ENCODE measurements at places on chromosomes 3 and 15. TPM values are rescaled to one million over a fixed set of nuclear protein-coding genes. Genes with fewer than 3 reads are reported as not detected.

Gene KNL1
- total RNA-seq, result 13.0 TPM

Gene ELL3
- total RNA-seq, result 0.24 TPM

Gene IQCF5
- 18.3 TPM for total RNA-seq

Gene CYB561D2
- total RNA-seq, result 15.4 TPM

Gene MME
- total RNA-seq, result 962 TPM

Gene KLF15
- total RNA-seq, result 1.7 TPM

Gene SLC2A2
- total RNA-seq, result 0.72 TPM

Gene HAPLN3
- total RNA-seq, result 19.7 TPM

Gene SHISA5
- total RNA-seq, result 59.2 TPM

Gene ZKSCAN7
- 6.7 TPM for total RNA-seq

Gene SNX33
- total RNA-seq, result 11.8 TPM

Gene C2CD4A
- 0.72 TPM for total RNA-seq

Gene FAM81A
- total RNA-seq, result 4.3 TPM

Gene SUSD5
- total RNA-seq, result 6.0 TPM

- peak; percentile 17 for DNase-seq
These were observed 985 bp downstream of the TRPC1 start for GRCh38 chr3:142724682-142725356.

GRCh38 chr3:29901097-29901496 is 620.2 kb downstream of the RBMS3 start:
- no peak for DNase-seq

GRCh38 chr15:77599899-77600298 is 32.8 kb downstream of the LINGO1 start:
- peak; percentile 76 for DNase-seq

- no peak for DNase-seq
These were observed 26.4 kb upstream of the HERC1 start for GRCh38 chr15:63860155-63860554.

DNA sequence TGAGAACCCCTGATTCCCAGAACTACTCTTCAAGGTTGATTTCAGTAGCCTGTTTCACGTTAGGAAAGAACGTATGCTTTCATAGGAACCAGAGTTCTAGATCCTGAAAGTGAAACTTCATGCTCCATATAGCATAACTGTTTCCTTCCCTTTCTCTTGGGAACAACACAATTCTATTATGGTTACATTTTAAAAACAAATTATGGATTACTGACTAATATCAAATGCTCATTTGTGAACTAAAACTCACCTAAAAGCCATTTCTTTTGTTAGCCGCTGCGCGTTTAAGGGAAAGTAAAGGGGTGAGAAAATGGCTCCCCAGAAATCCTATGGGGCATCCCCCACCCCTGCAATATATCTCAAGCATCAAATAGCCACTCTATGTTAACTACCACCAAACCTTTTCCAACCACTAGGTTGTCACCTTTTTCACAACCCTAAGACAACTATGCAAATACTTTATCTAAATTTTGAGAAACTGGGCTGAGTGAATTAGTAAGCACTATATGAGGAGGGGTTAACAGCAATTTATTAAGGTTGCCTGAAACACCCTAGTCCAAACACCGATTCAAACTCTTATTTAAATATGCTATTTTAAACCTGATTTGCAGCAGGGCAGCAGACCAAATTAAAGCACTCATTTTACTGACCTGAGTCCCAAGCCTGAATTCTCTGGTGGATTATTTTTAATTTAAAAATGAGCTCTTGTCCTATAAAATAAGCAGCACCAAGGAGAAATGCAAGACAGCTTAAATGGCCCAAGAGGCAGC is 2.4 kb downstream of the SIAH2 start:
- no peak for DNase-seq

GRCh38 chr3:129628169-129628522 is 21.7 kb upstream of the PLXND1 start:
- no peak for DNase-seq

DNA sequence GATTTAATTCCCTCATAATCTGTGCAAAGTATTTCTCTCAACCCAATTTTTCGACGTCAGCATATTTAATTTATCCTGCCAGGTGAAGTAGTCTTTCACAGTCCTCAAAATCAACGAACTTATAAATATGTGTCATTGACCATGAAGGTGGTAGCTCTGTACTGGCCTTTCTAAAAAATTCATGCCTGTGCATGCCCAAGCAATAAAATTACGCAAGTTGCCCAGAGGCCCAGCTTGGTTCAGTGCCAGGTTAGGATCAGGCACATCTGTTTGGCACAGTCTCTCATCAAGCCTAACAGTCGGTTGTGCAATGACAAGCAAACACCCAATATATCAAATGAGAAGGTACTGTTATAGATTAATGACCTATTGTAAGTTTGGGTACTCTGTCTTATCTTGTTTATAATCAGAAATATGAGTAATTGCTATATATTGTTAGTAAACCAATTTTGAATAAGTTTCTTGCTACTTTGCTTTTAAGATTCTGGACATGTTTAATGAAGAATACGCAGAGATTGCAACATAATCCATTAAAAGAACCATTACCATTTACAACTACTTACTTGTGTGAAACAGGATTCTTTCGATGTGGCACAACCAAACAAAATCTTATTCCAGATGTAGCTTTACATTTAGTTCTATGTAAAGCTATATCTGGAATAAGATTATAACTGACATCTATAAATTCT is 159.0 kb upstream of the IL12A start:
- peak; percentile 57 for DNase-seq

GRCh38 chr3:178022599-178022998 is 513.6 kb upstream of the KCNMB2 start:
- no peak for DNase-seq

- DNase-seq, result no peak
These were observed 150.0 kb downstream of the DIPK2A start for GRCh38 chr3:144121661-144122060.

- DNase-seq, result no peak
These were observed 284.8 kb downstream of the FEZF2 start for GRCh38 chr3:62088472-62089104.

GRCh38 chr3:52240059-52240885 is 1.3 kb upstream of the TWF2 start:
- DNase-seq, result peak; percentile 61

- no peak for DNase-seq
These were observed 302.0 kb downstream of the WDR72 start for GRCh38 chr15:53457479-53457878.

- DNase-seq, result peak; percentile 37
These were observed 28.4 kb upstream of the PIK3CB start for GRCh38 chr3:138862924-138863775.

DNA sequence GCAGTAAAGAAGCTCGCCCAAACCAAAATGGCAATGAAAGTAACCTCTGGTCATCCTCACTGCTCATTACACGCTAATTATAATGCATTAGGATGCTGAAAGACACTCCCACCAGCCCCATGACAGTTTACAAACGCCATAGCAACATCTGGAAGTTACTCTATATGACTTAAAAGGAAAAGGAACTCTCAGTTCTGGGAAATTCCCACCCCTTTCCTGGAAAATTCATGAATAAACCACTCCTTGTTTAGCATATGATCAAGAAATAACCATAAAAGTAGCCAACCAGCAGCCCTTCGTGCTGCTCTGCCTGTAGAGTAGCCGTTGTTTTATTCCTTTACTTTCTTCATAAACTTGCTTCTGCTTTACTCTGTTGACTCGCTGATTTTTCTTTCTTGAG is 164.6 kb downstream of the SMAD6 start:
- DNase-seq, result no peak

- no peak for DNase-seq
These were observed 245.2 kb downstream of the EFHB start for GRCh38 chr3:19688767-19689166.

GRCh38 chr15:68565726-68566125 is 13.1 kb upstream of the CORO2B start:
- DNase-seq, result no peak

DNA sequence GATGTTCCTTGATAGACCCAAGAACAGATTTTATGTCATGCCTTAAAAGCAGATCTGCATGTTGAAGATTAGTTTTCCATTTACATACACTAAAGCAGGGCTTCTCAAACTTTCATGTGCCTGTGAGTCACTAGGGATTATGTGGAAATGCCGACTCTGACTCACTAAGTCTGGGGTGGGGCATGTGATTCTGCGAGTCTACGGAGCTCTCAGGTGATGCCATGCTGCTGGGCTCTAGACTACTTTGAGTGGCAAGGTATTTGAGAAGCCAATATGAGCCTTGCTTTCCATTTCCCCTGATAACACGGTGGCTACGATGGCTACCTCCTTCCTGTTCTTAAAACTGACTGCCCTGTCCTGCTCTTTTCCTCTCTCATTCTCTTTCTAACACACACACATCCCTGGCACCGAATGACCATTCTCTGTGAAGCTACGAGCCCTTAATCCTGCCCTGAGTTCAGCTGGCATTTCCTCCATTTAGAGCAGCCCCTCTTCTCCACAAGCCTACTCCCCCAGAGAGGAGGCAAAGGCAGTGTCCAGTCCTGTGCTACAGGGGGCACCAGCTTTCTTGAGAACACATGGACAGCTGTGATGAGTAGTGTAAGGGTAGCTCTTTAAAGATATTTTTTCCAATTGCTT is 39.7 kb upstream of the PYGO1 start:
- peak; percentile 93 for DNase-seq

DNA sequence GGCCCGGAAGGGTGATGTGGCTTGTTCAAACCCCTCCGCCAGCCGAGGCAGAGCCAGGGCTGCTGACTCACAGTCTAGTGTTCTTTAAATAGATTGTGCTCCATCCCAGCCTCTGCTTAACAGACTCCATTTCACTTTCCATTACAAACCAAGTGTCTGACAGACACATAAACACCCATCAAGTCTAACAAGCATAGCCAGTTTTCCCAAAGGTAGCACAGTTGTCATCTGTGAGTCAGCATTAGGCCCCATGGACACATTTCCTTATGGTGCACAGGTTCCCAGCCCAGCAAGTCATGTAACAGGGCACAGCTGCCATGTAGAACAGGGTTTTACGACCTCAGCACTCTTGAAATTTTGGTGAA is 109.9 kb upstream of the RAP2B start:
- DNase-seq, result peak; percentile 71

- no peak for DNase-seq
These were observed 13.5 kb downstream of the CMTM7 start for GRCh38 chr3:32405155-32405554.

DNA sequence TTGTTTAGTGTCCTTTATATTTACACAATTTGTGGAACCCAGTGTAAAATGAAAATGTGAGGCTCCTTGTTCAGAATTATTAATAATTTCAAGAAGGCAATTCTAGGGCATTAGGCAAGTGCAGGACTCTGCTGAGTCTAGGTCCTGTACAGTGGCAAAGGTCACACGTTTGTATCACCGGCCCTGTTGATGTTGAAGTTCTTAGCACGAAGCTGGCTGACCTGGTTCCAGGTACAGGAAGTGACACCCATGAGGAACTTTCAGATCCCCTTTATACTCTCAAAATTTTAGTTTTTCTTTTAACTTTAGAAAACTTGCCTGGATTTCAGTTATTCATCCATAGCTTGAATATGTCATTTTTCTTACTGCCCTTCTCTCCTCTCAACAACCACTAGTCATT is 349.4 kb downstream of the CNTN6 start:
- DNase-seq, result no peak

Measured in umbilical cord (tissue), 2 donors.